Calu3 (cell line): ENCODE measurements at places on chromosomes 5 and 9. TPM values are rescaled to one million over a fixed set of nuclear protein-coding genes. Genes with fewer than 3 reads are reported as not detected.
A peak's percentile ranks its signal among the peaks of the same experiment; 100 is the strongest.

DNA sequence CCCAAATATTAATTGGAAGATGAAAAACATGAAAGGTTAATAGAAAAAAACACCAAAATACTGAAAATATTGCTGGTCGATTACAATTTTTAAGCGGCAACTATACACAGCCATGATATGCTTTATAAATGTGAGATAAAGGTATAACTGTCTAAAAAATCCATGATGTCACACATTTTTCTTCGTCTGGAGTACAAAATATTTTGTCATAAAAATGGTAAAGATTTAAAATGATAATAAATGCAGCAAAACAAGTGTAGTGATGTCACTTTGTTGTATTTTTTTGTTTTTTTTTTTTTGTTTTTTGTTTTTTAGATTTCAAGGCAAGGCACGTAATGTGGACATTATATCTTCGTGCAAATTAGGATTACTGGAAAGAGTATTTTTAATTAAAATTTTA is 227.4 kb downstream of the NFIB start:
- H3K36me3 ChIP-seq = no peaks in the 10 kb centered on the region
- no peak overlapping the region for H3K27ac ChIP-seq
- no peak overlapping the region for H3K4me3 ChIP-seq
- no peak for DNase-seq
- no peaks in the 10 kb centered on the region for H3K4me1 ChIP-seq
- H3K27me3 ChIP-seq = no peaks in the 10 kb centered on the region

- DNase-seq = no peak
- H3K4me1 ChIP-seq = no peaks in the 10 kb centered on the region
- no peaks in the 10 kb centered on the region for H3K27me3 ChIP-seq
- no peaks in the 10 kb centered on the region for H3K36me3 ChIP-seq
- H3K27ac ChIP-seq = no peak overlapping the region
- no peak overlapping the region for H3K4me3 ChIP-seq
These were observed 26.0 kb upstream of the SYK start for GRCh38 chr9:90775657-90776056.

GRCh38 chr5:54159153-54159892 is 151.1 kb downstream of the ARL15 start:
- no peak overlapping the region for H3K4me3 ChIP-seq
- H3K27ac ChIP-seq = no peak overlapping the region
- H3K4me1 ChIP-seq = no peaks in the 10 kb centered on the region
- H3K36me3 ChIP-seq = no peaks in the 10 kb centered on the region
- no peaks in the 10 kb centered on the region for H3K27me3 ChIP-seq

DNA sequence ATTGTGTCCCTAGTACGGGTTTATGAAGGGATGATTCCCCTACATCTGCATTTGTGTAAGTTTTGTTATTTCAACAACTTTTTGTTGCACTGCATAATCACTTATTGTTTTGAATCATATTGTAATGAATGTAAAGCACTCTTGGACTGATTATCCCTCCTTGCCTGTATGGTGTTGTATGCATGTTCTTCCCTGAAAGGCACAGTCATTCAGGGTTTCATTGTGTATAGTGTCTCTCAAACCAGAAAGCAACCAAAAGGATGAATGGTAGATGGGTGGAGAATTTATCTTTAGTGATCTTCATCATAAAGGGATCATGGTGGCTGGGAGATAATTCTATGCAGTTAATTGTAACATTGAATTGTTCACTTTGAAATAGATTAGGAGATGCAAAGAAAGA is 247.3 kb downstream of the BRINP1 start:
- no peaks in the 10 kb centered on the region for H3K36me3 ChIP-seq
- H3K27ac ChIP-seq = no peak overlapping the region
- no peaks in the 10 kb centered on the region for H3K4me1 ChIP-seq
- no peak for DNase-seq
- no peak overlapping the region for H3K4me3 ChIP-seq

DNA sequence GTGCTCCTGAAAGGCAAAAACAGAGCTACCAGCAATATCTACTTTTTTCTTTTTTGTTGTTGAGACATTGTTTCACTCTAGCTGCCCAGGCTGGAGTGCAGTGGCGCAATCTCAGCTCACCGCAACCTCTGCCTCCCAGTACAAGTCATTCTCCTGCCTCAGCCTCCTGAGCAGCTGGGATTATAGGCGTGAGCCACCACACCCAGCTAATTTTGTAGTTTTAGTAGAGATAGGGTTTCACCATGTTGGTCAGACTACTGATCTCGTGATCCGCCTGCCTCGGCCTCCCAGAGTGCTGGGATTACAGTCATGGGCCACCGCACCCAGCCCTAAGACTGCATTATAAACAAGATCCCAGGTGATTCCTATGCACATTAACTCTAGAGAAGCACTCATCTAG is 17.0 kb downstream of the PLPP1 start:
- H3K36me3 ChIP-seq = peaks cover 5% of the 10 kb centered on the region
- H3K27me3 ChIP-seq = no peaks in the 10 kb centered on the region
- H3K4me1 ChIP-seq = peaks cover 52% of the 10 kb centered on the region
- H3K4me3 ChIP-seq = peak overlapping the region; percentile 59
- peak overlapping the region; percentile 89 for H3K27ac ChIP-seq

- H3K27ac ChIP-seq = no peak overlapping the region
- peaks cover 90% of the 10 kb centered on the region for H3K27me3 ChIP-seq
- no peak for DNase-seq
- H3K36me3 ChIP-seq = no peaks in the 10 kb centered on the region
- no peaks in the 10 kb centered on the region for H3K4me1 ChIP-seq
- no peak overlapping the region for H3K4me3 ChIP-seq
These were observed 182.0 kb upstream of the WWC1 start for GRCh38 chr5:168109441-168109840.

DNA sequence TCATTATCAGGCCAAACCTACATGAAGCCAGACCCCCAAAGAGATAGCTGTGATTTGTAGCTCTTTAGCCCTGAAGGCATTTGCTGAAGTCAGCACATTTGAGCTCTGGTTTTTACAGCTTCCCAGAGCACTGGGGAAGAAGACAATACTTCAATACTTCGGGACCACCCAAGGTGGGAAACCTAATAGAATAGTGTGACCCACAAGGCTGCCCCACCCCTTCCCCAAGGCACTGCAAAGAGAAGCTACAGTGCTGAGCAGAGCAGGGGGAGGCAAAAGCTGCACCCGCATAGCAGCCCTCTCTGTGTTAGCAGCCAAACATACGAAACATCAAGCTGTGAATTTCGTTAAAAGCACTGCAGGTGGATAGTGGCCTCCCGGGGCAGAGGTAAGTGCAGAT is 87.3 kb downstream of the HSD17B3 start:
- no peak overlapping the region for H3K27ac ChIP-seq
- H3K4me3 ChIP-seq = no peak overlapping the region
- H3K4me1 ChIP-seq = no peaks in the 10 kb centered on the region
- no peaks in the 10 kb centered on the region for H3K36me3 ChIP-seq

- H3K4me3 ChIP-seq = no peak overlapping the region
- H3K36me3 ChIP-seq = peaks cover 10% of the 10 kb centered on the region
- DNase-seq = no peak
- H3K27ac ChIP-seq = peak overlapping the region; percentile 93
- H3K27me3 ChIP-seq = no peaks in the 10 kb centered on the region
These were observed 74.8 kb downstream of the PCSK5 start for GRCh38 chr9:75965231-75965630.

DNA sequence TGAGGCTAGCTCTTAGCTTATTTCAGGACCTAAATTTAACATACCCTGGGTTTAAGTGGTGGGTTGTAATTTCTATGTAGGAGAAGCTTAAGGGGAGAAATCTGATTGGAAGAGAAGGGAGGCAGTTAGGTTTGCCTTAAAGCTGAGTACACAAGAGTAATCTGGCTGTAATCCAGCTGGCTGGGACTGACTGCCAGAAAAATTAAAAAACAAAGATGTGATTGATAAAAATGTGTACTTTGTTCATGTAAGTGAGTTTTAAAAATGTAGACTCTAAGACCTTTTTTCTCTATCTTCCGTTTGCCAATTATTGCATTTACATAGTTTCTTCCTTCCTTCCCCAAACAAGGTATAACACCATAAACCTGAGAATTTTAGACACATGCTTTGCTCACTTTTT is 17.5 kb upstream of the MSMP start:
- no peak overlapping the region for H3K4me3 ChIP-seq
- peaks cover 4% of the 10 kb centered on the region for H3K36me3 ChIP-seq
- H3K27me3 ChIP-seq = no peaks in the 10 kb centered on the region
- peaks cover 7% of the 10 kb centered on the region for H3K4me1 ChIP-seq

DNA sequence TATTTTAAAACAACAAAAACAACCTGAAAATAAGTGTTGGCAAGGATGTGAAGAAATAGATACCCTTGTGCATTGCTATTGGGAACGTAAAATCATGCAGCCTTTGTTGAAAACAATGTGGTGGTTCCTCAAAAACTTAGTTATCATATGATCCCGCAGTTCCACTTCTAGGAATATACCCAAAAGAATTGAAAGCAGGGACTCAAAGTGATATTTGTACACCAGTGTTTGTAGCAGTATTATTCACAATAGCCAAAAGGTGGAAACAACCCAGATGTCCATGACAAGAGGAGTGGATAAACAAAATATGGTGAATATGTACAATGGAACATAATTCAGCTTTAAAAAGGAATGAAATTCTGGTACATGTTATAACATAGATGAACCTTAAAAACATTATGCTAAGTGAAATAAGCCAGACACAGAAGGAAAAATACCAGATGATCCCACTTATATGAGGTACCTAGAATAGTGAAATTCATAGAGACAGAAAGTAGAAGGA is 29.0 kb downstream of the IRF1 start:
- no peak for DNase-seq
- no peak overlapping the region for H3K27ac ChIP-seq
- H3K4me1 ChIP-seq = peaks cover 64% of the 10 kb centered on the region
- no peaks in the 10 kb centered on the region for H3K27me3 ChIP-seq

DNA sequence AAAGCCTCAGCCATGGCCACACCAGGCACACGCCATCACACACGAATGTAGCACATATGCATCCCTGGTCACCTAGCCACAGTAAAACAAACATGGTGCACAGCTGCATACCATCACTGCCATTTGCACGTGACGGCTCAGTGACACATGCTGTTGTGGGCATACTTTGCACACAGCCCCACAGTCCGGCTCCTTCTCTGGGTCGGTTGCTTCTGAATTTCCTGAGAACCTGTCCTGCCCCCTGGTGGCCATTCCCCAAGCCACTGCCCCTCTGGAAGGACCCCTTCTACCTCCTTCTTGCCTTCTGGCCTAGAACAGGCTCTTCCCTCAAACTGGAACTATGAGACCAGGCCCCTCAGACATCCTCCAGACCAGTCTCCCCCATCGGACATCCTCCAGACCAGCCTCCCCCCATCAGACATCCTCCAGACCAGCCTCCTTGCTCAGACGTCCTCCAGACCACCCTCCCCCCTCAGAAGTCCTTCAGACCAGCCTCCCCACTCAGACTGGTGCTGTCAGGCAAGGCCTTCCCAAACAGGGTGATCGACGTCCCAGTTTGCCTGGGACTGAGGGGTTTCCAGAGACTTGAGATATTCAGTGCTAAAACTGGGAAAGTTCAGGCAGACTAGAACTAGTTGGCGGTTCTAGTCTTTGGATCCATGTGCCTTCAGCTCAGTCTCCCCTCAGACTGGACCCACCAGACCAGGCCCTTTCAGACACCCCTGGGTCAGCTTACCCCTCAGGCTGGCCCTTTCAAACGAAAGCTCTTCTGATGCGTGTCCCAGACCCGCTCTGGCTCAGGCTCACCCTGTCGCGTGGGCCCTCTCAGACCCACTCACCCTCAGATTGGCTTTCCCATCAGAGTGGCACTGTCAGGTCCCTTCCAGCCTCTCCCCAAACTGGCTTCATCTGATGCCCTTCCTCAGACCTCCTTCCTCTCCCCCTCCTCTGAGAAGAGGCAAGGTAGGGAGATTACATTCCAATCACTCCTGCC is 24.3 kb upstream of the ENHO start:
- H3K36me3 ChIP-seq = no peaks in the 10 kb centered on the region
- H3K4me3 ChIP-seq = no peak overlapping the region
- H3K27me3 ChIP-seq = peaks cover 48% of the 10 kb centered on the region
- H3K27ac ChIP-seq = no peak overlapping the region
- DNase-seq = peak; percentile 70
- H3K4me1 ChIP-seq = no peaks in the 10 kb centered on the region

GRCh38 chr5:61559722-61560121 is 227.7 kb downstream of the ZSWIM6 start:
- H3K27me3 ChIP-seq = no peaks in the 10 kb centered on the region
- DNase-seq = no peak
- H3K36me3 ChIP-seq = no peaks in the 10 kb centered on the region
- no peaks in the 10 kb centered on the region for H3K4me1 ChIP-seq
- no peak overlapping the region for H3K4me3 ChIP-seq

DNA sequence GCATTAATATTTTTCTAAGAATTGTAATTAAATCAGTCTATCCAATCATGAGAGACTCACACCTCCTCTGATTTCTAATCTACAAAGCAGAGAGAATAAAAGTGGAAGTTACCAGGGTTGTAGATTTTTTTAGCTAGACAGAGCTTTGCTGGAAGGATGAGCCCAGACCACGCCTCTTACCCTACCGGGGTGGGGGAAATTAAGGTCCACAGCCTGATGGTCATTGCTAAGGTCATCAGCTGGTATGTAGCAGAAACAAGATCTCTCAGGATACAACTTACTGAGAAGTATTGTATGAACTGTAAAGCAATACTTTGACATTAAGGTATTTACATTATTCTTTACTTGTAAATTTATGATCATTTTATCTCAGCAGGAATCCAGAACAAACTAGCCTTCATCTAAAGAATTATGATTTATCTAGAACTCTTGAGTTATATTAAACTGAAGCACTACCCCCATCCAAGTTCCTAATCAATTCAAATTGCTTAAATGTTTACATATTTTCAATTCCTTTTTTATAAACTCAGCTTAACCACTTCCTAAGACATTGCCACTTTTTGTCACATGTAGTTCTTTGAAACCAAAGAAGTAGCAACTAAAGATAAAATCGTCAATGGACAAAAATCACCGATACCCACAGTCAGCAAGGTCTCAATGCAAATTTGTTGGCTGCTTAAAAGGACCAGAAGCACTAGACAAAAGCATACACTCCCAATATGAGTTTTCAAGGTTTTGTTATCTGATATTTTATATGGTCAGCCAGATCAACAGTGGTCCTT is 225.8 kb upstream of the DAPK1 start:
- H3K27me3 ChIP-seq = peaks cover 17% of the 10 kb centered on the region
- no peak overlapping the region for H3K4me3 ChIP-seq
- DNase-seq = no peak
- H3K27ac ChIP-seq = no peak overlapping the region
- H3K4me1 ChIP-seq = peaks cover 14% of the 10 kb centered on the region

- peak overlapping the region; percentile 78 for H3K27ac ChIP-seq
- H3K36me3 ChIP-seq = peaks cover 4% of the 10 kb centered on the region
- H3K27me3 ChIP-seq = no peaks in the 10 kb centered on the region
- no peak for DNase-seq
- peaks cover 37% of the 10 kb centered on the region for H3K4me1 ChIP-seq
These were observed 30.0 kb downstream of the KDM4C start for GRCh38 chr9:6787793-6788161.

GRCh38 chr5:142977363-142978051 is 207.3 kb downstream of the ARHGAP26 start:
- peaks cover 5% of the 10 kb centered on the region for H3K36me3 ChIP-seq
- no peak for DNase-seq
- H3K27me3 ChIP-seq = no peaks in the 10 kb centered on the region
- no peak overlapping the region for H3K27ac ChIP-seq
- H3K4me1 ChIP-seq = peaks cover 26% of the 10 kb centered on the region
- no peak overlapping the region for H3K4me3 ChIP-seq

- H3K4me3 ChIP-seq = no peak overlapping the region
- H3K27ac ChIP-seq = no peak overlapping the region
- H3K36me3 ChIP-seq = no peaks in the 10 kb centered on the region
- no peak for DNase-seq
- H3K27me3 ChIP-seq = no peaks in the 10 kb centered on the region
These were observed 85.9 kb downstream of the NR6A1 start for GRCh38 chr9:124685217-124685616.

The FBP2 gene
- not detected in 2 replicates for total RNA-seq

The C5orf34 gene
- total RNA-seq = 6.9 and 7.4 TPM in 2 replicates

The OSMR gene
- total RNA-seq = 59.8 and 76.4 TPM in 2 replicates

The HAND1 gene
- total RNA-seq = not detected in 2 replicates

The ASPN gene
- total RNA-seq = not detected in 2 replicates

The CXXC5 gene
- 64.1 and 69.1 TPM in 2 replicates for total RNA-seq

The CDH6 gene
- 2.3 and 3.8 TPM in 2 replicates for total RNA-seq
